ENCODE measurements at places on chromosomes 2 and 18.

DNA sequence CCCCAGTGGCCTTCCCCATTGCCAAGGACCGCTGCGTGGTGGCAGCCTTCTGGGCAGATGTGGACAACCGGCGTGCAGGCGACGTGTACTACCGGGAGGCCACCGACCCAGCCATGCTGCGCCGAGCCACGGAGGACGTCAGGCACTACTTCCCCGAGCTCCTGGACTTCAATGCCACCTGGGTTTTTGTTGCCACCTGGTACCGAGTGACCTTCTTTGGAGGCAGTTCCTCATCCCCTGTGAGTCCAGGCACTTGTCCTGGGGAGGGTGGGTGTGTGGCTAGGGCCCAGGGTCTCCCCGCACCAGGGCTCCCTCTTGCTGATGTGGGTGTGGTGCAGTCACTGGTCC, 31.9 kb downstream of the SNED1 start:
- no peak for DNase-seq

DNA sequence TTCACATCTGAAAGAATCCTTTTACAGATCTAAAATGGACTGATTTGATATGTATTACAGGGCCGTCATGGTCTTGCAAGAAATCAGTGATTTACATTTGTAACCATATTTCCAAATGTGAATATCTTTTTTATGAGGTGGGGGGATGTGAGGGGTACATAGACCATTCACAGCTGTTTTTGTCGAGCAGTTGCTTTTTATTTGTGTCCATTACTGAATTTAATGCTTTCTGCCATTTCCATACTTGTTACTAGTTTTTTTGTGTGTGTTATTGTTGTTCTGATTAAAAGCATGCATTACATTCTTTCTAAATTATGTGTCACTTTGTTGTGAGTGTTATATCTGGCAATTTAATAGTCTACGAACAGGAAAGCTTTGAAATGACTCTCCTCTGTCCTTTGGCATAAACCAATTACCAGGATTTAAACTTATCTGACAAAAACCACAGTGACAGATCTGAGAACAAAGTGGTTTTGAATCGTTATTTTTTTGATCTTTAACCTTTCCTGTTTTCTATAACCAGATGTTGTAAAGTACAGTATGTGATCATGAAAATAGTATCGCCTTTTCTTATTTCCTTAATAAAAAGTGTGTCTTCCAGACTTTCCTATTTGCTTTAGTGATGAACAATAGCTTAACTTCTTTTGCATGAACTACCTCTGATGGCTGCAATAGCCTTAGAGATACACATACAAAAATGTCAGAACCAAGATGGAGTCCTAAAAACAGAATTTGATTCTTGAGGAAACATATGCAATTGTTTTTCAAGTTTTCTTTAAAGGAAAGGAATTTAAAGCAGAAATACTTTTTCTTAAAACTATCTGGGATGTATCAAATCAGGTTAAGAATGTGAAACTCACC, 354.2 kb upstream of the ACVR2A start:
- no peak for DNase-seq

DNA sequence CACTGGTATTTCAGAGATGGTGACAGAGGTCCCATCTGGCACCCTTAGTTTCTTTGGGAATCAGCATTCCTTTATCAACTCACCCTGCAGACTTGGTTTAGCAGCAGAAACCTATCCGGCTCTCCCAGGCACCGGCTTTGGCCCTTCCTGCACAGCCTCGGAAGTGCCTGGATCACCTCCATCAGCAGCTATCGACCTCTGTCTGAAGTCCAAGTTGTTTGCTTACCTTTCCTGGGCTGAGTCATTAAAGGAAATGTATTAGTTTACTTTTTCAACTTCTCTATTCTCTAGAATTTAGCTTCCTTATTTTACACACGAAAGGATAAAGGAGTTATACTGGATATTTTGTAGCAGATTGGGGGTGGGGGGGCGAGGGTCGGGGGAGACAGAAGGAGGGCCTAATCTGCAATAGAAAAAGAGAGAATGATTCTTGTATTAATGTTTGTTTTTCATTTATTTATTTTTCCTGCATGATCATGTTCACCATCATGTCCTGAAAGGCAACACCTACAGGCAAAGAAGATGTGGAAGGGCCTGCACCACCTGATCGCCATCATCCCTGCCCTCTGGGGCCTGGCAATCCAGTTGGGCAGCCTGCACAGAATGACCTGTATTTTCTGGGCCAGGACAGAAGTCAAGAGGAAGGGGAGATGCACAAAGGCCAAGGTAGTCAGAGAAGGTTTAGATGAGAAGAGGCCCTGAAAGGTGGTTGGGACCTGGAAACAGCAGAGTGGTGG, 22.1 kb upstream of the MAT2A start:
- DNase-seq, result no peak

- DNase-seq, result no peak
Measured at GRCh38 chr18:9631814-9632496, 17.6 kb upstream of the PPP4R1 start.

DNA sequence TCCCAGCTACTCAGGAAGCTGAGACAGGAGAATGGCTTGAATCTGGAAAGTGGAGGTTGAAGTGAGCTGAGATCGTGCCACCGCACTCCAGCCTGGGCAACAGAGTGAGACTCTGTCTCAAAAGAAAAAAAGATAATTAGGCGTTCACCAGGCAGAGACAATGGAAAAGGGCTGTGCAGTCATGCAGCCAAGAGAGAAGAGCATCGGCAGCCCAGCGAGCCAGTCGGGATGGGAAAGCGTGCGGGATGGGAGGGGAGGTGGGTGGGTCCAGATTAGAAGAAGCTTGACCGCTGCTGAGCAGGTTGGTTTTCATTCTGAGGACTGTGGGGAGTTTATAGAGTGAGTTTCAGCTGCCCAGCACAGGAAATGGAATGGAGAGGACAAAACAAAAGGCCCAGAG, 15.0 kb upstream of the CYS1 start:
- DNase-seq, result no peak

DNA sequence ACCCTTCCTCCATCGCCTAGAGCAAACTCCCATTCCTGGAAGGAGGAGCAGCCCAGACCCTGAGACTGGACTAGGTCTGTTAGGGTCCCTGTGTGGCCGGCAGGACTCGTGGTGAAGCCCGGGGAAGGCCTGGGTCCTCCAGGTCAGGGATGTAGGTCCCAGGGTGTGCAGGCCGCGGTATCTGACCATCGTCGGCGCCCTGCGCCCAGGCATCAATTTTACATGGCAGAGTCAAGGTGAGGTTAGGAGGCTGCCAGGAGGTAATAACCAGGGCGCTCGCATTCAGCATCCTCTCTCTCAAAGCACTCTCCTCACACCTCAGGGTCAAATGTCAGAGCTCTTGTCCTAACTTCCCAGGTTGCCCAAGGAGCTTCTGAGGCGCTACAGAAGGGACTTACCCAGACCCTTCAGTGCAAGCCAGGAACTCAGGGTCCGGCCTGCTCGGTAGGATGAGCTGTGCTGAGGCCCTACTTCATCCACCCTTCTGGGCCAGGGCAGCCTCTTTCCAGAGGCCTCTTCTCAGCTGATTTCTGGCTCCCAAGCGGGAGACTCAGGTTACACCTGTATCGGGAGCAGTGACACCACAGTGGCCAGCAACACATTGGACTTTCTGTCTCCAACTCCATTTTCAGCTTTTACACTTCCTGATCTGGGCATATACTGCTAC, 628 bp downstream of the SH2D6 start:
- no peak for DNase-seq

GRCh38 chr18:58770601-58771000, 94.1 kb upstream of the ZNF532 start:
- DNase-seq, result no peak

- no peak for DNase-seq
Measured at GRCh38 chr2:174717273-174717672, 47.0 kb downstream of the CHRNA1 start.

DNA sequence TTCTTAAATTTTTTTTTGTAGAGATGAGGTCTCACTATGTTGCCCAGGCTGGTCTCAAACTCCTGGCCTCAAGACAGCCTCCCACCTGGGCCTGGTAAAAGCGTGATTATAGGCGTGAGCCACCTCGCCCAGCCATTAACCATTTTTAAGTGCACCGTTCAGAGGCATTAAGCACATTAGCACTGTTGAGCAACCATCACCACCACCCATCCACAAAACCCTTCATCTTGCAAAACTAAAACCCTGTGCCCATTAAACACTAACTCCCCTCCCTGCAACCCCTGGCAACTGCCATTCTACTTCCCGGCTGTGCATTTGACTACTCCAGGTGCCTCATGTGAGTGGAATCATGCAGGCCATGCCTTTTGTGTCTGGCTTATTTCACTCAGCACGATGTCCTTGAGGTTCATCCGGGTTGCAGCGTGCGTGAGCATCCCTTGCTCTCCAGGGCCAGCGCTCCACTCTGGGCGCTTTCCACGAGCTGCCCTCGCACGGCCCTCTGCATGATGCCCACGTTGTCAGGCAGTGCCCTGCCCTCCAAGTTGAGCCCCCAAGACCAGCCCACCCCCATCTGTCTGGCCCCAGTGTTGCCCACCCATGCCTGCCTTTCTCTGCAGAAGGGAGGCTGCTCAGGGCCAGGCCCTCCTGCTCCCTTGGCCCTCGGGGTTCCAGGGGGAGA, 63.0 kb upstream of the GLI2 start:
- no peak for DNase-seq

- DNase-seq, result no peak
Measured at GRCh38 chr2:238657132-238658053, 190.5 kb upstream of the TWIST2 start.

DNA sequence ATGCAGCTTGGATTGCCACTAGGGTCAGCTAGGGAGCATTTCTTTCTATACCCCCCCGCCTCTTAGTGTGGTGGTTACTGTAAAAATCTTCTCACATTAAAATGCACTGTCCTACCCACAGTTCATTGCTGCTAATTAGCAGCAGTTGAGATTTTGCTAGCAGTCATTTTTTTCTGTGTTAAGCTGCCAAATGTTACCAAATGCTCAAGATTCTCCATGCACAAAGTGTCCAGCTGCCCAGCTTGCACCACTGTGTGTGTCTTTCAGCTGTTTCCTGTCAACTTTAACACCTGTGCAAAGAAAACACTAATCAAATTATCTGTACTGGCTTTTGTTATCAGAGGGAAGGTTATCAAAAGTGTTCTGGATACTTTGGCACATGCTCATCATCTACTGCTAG, 679.3 kb downstream of the NR4A2 start:
- DNase-seq, result no peak

GRCh38 chr2:198494931-198495330, 690.5 kb downstream of the PLCL1 start:
- no peak for DNase-seq

DNA sequence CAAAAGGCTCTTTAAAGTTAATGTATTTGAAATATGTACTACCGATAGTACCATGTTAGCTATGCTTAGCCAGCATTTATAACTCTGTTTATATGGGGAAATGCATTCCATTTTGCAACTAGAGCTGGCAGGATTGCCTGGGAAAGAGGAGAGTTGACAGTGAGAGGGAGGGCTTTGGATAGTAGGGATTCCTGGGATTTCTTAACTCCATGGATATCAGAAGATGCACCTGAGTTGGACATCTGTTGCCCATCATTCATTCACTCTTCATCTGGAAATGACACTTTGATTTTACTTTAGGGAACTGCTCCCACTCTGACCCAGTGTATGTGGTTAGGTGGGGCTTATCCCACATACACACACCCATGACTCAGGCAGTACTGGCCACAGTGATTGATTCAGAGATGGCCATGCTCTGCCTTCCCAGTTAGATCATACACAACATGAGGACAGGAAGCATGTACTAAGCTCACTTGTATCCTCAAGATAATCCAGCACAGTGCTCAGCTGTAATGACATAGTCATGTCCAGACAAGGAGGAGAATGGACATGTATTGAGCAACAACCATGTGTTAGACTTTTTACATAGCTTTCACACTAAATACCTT, 248.8 kb downstream of the MREG start:
- DNase-seq, result no peak

DNA sequence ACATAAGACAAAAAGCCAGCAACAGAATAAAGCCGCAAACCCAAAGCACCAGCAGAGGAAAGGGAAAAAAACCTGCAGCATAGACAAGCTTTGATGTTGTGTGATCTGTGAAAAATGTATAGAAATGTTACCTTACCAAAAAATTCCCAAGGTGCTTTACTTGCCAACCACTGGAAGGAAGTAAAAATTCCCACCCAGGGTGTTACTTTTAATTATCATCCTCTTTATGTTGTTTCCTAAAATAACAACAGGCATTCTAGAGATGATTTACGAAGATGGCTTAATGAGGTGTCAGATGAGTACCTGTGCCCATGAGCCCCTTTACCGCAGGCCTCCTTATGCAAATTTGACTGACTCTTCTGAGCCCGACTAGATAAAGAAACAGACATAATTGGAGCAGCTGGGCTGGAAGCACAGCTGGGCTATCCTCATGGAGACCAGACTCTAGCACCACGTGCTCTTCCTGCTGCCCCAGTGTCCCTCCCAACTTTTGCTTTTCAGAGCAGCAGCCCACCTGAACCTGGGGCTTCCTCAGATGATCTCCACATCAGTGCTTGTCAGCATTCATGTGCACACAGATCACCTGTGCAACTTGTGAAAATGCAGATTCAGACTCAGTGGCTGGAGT, 41.5 kb downstream of the SRSF7 start:
- DNase-seq, result no peak

DNA sequence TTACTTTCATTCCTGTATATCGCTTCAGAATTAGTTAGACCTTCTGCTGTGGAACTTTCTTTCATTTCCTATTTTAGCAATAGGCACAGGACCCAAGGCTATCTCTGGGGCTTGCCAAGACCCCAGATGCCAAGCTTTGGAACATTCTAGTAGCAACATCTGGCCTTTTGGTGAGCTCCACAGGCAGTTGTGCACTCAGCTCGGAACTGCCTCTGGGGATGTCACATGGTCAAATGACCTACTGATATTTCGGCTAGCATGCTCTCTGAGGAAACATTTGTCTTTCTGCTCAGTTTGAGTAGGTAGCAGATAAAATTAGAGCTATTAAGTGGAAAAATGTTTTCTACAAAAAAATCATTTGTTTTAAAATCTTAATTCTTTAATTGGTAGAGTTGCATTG, 76.6 kb upstream of the ITGA4 start:
- DNase-seq, result no peak

DNA sequence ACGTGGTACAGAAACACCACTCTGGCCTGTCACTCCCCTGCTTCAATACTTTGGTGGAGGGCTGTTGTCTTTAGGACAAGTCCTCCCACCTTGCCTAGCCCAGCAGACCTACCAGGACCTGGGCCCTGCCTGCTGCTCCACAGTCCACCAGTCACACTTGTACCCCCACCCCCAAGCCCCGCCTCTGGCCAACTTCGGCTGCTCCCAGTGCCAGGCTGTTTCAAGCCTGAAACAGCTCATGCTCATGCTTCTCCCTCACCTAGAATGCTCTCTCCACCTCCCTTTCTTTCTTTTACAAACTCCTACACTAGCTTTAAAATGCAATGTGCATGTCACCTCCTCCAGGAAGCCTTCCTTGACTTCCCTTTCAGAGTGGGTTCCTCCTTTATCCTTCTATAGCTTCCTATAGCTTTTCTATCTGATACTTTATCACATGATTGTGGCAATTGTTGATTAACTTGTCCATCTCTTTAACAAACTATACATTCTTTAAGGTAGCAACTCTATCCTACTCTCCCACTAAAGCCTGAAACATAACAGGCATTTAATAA, 4.8 kb upstream of the OXER1 start:
- DNase-seq, result no peak

GRCh38 chr2:118939994-118940393, 2.0 kb upstream of the MARCO start:
- no peak for DNase-seq

All from kidney capillary endothelial cell (primary cell).